Stimulated activated CD8-positive, alpha-beta memory T cell treated with anti-CD3 and anti-CD28 coated beads, Interleukin-7, amount 100 ng/mL, for 1 hour (primary cell): ENCODE measurements at places on chromosomes 16 and 17.

DNA sequence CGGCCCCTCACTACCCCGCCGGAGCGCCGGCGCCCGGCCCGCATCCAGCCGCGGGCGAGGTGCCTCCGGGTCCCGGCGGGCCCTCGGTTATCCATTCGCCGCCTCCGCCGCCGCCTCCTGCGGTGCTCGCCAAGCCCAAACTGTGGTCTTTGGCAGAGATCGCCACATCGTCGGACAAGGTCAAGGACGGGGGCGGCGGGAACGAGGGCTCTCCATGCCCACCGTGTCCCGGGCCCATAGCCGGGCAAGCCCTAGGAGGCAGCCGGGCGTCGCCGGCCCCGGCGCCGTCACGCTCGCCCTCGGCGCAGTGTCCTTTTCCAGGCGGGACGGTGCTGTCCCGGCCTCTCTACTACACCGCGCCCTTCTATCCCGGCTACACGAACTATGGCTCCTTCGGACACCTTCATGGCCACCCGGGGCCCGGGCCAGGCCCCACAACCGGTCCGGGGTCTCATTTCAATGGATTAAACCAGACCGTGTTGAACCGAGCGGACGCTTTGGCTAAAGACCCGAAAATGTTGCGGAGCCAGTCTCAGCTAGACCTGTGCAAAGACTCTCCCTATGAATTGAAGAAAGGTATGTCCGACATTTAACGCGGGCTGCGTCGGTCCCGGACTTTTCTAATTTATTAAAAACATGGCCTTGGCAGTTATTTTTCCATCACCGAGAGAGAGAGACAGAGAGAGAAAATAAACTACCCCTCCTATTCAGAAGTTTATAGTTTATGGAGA lies 2.8 kb downstream of the IRX5 start:
- no peak for DNase-seq

DNA sequence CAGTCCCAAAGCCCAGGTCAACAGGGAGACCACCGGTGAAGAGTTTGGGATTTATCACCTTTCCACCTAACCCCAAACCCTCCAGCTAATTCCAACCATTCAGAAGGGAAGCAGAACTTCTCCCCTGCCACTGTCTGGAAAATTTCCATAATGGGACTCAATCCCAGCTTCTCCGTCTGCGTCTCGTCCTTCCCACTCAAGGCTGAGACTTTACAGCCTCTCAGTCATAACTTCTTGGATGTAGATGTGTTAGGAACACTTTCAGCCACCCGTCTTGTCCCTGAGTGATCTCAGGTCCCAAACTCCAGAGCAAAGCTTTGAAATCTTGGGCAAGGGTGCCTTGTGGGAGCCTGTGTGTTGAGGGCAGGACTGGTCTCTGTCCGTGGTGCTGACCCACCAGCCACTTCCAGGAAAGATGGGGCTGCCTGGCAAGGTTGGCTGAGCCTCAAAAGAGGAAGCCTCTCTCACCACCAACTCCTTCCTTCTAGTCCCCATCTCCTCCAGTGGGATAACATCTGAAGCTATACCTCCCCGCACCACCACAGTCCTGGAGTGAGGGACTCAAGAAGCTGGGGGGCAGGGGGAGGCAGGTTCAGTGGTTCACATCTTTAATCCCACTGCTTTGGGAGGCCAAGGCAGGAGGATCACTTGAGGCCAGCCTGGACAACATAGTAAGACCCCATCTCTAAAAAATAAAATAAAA lies 9.3 kb downstream of the GAS2L2 start:
- no peak for DNase-seq

GRCh38 chr17:8955021-8955959 lies 10.2 kb downstream of the PIK3R5 start:
- no peak for DNase-seq

GRCh38 chr16:47258874-47259461 lies 115.2 kb upstream of the NETO2 start:
- DNase-seq = no peak

GRCh38 chr17:58337210-58337599 lies 8.6 kb upstream of the TSPOAP1 start:
- DNase-seq = no peak
